ENCODE measurements at places on chromosomes 12 and 14. TPM values are rescaled to one million over a fixed set of nuclear protein-coding genes. Genes with fewer than 3 reads are reported as not detected.

GRCh38 chr12:119791453-119791852, 85.7 kb downstream of the CIT start:
- no peak for DNase-seq

- DNase-seq, result no peak
Measured at GRCh38 chr12:92295523-92295922, 149.9 kb upstream of the BTG1 start.

DNA sequence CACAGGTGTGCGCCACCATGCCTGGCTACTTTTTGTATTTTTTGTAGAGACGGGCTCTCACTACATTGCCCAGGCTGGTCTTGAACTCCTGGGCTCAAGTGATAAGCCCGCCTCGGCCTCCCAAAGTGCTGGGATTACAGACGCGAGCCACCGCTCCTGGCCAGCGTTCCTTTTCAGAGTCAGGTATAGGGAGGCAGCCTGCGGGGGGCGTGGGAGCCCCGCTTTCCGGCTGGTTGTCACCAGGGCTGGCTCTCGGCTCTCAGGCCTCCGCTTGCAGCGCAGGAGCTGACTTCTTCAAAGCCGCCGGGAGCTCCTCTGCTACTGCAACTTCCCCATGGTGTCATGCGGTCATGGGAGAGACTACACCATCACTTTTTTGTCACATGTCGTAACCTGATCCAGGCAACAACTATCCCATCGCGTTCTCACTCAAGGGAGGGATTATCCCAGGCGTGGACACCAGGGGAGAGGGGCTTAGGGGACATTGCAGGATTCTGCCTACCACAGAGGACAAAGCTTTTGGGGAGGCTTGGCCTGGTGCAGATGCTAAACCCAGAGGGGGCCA, 129.4 kb downstream of the SCARB1 start:
- peak; percentile 79 for DNase-seq

- no peak for DNase-seq
Measured at GRCh38 chr14:67232066-67232465, 9.2 kb upstream of the PALS1 start.

GRCh38 chr12:66941150-66941549, 262.3 kb upstream of the GRIP1 start:
- DNase-seq, result no peak

- DNase-seq, result no peak
Measured at GRCh38 chr12:132279184-132279889, 50.1 kb downstream of the GALNT9 start.

DNA sequence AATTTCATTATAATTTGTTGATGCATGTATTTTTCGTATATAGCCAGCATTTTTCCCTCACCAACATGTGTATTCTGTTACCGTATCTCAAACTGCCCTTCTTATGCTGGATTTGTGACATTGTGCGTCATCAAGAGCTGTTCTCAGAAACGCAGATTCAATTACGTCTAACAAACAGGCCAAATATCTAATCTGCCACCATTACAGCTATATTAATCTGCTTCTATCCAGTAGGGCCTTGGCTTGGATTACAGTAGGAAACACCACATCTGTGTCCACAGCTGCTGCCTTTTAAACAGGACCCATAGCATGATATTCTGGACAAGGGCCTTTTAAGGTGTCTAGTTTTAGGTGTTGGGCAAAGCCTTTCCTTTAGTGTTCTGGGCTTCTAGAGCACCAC, 140.6 kb downstream of the PDE3A start:
- no peak for DNase-seq

DNA sequence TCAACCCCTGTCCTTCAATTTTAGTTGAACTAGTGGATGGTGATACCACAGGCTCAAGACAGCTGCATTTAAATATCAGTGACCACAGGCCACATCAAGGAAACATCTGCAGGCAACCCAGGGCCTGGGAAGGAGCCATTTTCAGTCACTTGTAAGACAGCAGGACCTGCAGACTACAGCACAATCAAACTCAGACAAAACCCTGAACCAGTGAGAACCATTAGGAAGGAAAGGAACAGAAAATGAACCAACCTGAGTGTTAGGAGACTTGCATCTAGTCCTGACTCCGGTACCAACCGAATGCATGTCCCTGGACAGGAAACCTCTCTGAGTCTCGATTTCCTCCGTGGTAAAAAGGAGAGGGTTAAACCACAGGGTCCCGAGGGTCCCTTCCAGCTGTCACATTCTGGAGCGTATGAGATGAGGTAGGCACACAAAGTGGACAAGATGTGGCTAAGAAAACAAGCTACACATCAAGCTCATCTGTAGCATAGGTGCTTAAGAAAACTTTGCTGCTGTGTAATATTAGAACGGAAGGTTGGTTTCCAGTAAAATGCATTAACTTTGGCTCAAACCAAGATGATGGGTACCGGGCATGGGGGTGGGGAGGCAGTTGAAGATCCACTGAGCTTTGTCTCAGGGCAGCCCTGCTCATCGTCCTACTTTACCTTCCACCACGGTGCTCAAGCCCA, 1.6 kb upstream of the CDKN1B start:
- no peak for DNase-seq

The FIGNL2 gene
- not detected for total RNA-seq

The CDC42BPB gene
- 96.5 TPM for total RNA-seq

The WNT1 gene
- not detected for total RNA-seq

The RIPK3 gene
- total RNA-seq, result 2.3 TPM

Measured in ascending aorta (tissue), 2 donors.